ENCODE measurements at places on chromosomes 13 and 19. TPM values are rescaled to one million over a fixed set of nuclear protein-coding genes. Genes with fewer than 3 reads are reported as not detected.

DNA sequence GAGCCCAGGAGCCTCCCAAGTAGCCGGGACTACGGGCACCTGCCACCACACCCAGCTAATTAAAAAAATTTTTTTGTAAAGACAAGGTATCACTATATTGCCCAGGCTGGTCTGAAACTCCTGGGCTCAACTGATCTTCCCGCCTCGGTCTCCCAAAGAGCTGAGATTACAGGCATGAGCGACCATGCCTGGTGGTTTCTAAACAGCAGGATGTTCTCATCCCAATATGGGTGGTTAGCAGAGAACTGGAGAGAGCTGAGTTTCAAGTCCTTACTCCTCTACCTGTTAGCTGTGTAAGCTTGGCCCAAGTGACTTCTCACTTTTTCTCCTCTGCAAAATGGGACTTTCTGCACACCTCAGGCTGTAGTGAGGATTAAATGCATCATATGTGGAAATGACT lies 8.0 kb downstream of the TMEM91 start:
- no peak for DNase-seq

GRCh38 chr19:30132343-30133075 lies 190.5 kb downstream of the URI1 start:
- DNase-seq = no peak

ZSCAN1 gene
- 1.3 TPM for total RNA-seq

DNA sequence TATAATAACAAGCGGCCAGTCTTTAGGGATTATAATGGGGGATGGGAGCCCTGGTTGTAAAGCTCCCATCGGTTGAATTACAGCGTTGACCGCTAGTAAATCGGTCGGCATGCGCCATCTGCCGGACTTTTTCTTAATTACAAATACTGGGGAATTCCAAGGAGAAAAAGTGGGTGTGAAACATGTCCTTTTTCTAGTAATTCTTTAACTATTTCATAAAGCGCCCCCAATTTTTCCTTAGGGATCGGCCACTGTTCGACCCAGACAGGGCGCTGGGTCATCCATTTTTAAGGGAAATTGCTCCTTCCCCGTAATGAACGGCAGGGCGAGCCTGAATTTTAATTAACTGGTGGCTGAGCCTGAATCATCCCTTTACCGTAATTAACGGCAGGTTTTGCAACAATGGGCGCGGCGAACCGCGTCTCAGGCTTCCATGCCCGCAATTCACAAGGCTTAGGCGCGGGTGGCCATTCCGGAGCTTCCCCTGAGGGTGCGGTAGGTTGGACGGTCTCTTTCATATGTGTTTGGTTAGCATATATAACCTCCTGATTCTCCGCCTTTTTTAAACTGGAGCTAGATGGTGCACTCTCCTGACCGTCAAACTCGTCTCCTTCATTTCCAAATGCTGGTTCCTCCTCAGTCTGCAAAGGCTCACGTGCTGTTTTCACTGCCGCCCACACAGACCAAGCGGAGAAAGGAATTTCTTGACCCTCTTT lies 30.2 kb upstream of the EVI5L start:
- no peak for DNase-seq

Data from chondrocyte (in vitro differentiated cells).